ENCODE measurements at places on chromosomes 4 and X.

GRCh38 chrX:72050011-72050410 lies 81.7 kb downstream of the RTL5 start:
- DNase-seq = no peak

GRCh38 chrX:80812176-80812575 lies 2.5 kb upstream of the BRWD3 start:
- DNase-seq = peak; percentile 11

DNA sequence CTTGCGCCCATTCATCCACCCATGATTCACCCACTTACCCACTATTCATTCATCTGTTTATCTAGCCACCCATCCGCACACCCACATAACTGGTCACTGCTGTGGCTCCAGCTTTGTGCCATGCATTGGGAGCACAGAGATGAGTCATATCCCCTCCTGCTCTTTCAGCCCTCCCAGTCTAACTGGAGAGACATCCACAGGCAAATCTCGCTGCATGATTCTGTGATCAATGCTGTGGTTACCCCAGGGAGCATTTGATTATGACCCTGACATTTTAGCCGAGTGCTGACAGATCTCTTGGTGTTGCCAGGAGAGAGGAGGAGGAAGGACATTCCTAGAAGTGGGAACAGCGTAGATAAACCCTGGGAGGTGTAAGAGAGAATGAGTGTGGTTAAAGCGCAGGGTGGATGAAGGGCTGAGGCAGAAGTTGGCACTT lies 10.4 kb upstream of the PORCN start:
- no peak for DNase-seq

DNA sequence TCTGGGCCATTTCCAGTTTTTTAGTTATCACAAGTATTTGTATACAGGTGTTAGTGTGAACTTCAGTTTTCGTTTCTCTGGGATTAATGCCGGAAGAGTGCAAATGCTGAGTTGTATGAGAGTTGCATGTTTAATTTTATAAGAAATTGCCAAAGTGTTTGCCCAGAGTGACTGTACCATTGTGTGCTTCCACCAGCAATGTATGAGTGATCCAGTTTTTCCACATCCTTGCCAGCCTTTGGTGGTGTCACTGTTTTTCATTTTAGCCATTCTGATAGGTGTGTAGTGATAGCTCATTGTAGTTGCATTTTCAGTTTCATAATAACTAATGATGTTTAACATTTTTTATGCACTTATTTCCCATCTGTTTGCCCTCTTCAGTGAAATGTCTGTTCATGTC lies 18.4 kb downstream of the PLS3 start:
- no peak for DNase-seq

- no peak for DNase-seq
Observed at GRCh38 chr4:6027392-6027791, 9.2 kb upstream of the C4orf50 start.

DNA sequence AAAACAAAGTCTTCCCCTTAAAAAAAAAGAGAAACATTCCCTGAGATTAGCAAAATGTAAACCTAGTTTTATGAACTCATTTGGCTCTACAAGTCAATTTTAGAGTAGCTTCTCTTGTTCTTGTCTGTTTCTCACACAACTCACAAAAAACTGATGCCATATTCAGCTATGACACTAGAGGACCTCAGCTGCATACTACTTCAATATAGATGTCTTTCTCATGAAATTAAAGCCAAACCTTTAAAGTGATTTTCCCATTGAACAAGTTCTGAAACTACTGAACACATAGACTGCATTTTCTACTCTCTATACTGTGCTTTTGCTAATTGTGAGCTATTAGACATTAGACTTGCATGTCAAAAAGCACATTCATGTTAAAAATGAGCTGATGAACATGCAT lies 49.8 kb downstream of the TBCK start:
- DNase-seq = no peak

DNA sequence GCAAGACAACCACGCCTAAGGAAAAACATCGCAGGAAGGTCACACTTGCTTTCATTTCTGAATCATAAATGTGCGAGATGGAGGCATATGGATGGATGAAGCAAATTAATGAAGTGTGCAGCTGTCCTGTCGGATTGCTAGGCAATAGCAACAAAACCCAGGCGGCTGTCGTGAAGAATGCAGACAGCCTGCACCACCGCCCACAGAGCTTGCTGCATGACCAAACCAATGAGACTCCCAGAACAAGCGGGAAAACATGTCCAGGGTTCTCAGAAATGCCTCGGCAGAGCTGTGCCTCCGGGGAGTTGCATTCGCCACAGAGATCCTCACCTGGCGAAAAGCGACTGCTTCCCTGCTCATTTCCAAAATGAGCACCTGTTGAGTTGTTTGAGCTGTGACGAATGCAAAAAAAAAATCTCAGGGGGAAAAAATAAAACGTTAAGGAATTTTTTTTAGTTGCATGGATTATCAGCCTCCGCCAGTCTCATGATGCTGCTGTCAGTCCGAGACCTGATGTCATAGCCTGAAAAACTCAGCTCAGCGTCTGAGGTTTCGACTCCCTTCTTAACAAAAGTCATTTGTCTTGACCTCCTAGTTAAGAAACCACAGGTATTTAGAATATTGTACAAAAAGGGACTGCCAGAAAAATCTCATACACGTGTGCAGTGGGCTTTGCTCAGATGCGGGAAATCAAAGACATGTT lies 155.5 kb upstream of the MXRA5 start:
- no peak for DNase-seq

GRCh38 chrX:151675121-151675746 lies 20.0 kb upstream of the PRRG3 start:
- no peak for DNase-seq

GRCh38 chr4:171590716-171591115 lies 222.5 kb upstream of the GALNTL6 start:
- no peak for DNase-seq

DNA sequence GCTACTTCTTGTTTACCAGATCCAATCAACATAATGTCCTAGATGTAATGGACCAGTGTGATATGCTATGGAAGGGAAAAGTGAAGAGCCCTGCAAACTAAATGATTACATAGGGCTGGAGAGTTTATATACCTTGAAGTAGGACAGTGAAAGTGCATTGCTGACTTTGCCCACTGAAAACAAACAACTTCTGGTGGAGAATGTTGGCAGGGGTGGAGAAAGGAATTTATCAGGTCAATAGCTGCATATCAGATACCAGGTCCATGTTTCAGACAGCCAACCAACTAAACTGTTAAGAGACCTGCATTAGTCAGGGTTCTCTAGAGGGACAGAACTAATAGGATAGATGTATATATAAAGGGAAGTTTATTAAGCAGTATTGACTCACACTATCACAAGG lies 82.4 kb downstream of the DCUN1D4 start:
- DNase-seq = no peak

GRCh38 chr4:105158837-105159236 lies 12.2 kb downstream of the TET2 start:
- no peak for DNase-seq

DNA sequence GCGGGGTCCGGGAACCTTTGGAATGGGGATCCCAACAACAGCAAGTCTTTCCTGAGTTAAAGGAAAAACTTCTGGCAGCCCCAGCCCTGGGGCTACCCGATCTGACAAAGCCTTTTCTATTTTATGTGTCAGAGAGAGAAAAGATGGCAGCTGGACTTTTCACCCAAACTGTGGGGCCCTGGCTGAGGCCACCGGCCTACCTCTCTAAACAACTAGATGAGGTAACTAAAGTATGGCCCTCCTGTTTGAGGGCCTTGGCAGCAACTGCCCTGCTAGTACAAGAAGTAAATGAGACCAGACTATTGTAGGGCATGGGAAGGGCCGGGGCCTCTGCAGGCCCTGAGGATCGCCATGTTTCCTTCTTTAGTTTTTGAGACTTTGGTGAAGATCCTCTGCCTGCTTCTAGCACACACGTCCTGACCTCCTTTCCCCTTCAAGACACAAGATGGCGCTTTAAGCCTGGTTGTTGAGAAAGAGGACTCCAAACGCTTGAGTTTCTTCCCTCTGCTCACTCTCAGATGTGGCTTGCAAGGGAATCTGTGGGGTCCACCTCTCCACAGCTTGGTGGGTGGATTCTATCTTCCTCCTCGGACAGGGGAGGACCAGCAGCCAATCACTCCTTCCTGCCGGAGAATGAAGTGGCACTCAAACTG lies 18.5 kb upstream of the DRD5 start:
- DNase-seq = no peak

- DNase-seq = no peak
Observed at GRCh38 chr4:183287677-183288076, 32.4 kb downstream of the CLDN22 start.

All from activated CD4-positive, alpha-beta T cell treated with anti-CD3 and anti-CD28 coated beads, Interleukin-2, amount 50 U/mL, for 24 hours (primary cell).